ENCODE measurements at places on chromosomes 2 and 18.

GRCh38 chr2:120077896-120078295 lies 65.0 kb downstream of the EPB41L5 start:
- DNase-seq = no peak

- DNase-seq = no peak
Observed at GRCh38 chr2:85792783-85793441, 39.1 kb downstream of the ATOH8 start.

DNA sequence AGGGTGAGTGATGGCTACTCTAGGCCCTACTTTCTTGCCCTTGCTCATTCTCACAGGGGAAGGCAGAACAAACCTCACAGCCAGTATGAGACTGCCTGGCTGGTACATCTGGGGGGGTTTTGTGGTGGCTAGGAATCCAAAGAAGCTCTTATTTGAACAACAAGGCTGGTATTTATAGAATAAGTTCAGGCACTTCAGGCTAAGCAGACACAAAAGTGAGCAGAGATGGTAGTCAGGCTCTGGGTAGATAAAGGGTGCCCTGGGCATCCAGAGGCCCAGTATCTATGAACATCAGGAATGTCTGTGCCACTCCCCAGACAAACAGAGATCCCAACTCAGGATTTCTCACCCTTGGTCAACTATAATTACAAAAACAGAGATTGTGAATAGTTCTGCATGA lies 57.2 kb upstream of the RTN4 start:
- DNase-seq = no peak

DNA sequence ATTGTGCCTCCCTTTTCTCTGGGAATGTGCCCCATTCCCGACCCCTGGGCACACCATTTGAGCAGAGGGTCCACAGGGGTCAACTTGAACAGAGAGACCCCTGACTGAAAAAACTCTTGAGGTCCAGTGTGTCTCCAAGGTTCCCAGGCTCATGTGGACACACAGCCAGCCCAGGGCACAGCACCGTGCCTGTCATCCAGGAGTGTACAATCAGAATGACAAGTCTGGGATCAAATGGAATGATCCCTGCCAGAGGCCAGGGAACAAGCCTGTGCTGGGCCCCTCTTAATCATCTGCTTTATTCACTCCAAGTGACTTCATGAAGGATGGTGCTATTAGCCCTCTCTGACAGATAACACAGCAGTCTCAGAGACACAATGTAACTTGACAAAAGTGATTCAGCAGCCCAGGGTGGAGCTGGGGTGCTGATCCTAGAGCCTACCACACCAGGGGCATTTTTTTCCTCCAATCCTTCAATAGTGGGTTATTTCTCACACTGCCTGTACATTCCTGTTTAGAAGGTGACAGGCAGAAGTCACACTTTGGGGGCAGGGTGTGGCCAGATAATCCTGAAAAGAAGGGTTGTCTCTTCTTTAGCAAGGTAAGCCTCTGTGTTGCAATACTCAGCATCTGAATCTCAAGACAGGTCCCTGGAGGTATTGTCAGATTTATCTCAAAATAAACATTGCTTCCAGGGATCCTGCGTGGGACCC lies 84.0 kb upstream of the TMEM200C start:
- DNase-seq = no peak

GRCh38 chr18:73638709-73639108 lies 508.9 kb downstream of the FBXO15 start:
- DNase-seq = no peak

- peak; percentile 20 for DNase-seq
Observed at GRCh38 chr18:41096504-41096903, 858.5 kb upstream of the PIK3C3 start.

- DNase-seq = no peak
Observed at GRCh38 chr18:6145645-6146306, 250.5 kb upstream of the TMEM200C start.

DNA sequence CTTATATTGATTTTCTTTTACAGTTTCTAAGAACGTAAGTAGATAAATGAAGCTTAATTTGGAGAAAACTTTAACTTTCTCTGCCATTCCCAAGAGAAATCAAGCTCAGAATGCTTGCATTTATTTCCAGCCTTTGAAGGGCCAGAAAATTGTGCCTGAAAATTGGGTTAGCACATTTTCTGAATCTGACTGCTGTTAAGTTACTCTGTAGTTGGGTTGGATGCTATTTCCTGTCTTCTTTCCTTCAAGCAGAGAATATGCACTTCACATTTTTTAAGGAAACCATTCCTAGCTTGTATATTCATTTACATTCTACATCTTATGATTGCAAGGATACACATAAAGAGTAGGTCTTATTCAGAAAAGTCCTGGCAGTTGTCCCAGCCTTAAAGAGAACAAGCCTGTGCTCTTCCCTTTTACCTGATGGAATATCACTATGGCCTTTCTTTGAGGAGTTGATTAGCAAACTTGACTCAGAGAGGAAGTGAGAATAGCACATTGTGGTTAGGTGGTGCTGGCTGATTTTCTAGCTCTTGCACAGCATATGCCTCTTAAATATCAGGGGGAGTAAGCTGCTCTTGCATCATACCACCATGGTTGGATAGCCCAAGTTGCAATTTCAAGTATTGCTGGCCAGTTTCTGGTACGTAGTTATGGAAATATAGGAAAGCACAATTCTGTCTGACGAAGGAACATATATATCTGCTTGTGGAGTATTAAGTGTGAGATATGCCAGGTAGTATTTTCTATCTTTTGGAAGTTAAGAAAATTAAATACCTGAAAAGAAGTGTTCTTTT lies 133.7 kb downstream of the COMMD1 start:
- peak; percentile 67 for DNase-seq

DNA sequence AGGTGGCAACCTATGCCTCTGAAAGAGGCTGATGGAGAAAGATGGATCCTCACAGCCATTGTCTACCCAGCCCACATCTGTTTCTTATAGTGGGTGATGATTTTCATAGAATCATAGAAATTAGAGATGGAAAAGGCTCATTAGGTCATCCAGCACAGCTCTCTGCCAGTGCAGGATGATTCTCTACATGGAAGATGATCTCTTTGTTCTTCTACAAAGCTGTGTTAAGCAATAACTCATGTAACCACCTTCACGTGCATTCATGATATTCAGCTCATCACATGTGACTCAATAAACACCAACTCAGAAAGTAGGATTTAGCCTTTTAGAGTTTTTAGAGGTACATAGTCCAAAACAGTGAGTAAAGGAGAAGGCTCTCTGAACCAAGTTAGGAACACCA lies 539.4 kb upstream of the ID2 start:
- no peak for DNase-seq

- DNase-seq = no peak
Observed at GRCh38 chr2:104790100-104790811, 63.7 kb upstream of the POU3F3 start.

DNA sequence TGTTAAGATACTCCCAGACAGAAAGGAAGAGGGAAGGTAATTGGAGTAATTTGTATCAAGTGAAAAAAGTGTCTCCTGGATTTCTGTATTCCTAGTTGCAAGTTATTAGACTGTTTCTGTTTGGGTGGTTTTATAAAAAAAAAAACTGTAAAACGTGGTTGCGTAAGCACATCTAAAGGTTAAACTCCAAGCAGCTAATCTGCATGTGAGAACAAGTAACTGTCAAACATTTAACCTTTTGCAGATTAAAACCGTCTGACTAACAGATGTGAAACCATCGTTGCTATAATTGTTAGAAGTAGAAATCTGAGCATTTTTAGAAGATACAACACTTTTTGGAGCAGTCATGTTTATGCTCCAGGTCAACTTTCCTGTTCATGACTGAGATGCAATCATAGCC lies 72.3 kb downstream of the AFF3 start:
- DNase-seq = no peak

DNA sequence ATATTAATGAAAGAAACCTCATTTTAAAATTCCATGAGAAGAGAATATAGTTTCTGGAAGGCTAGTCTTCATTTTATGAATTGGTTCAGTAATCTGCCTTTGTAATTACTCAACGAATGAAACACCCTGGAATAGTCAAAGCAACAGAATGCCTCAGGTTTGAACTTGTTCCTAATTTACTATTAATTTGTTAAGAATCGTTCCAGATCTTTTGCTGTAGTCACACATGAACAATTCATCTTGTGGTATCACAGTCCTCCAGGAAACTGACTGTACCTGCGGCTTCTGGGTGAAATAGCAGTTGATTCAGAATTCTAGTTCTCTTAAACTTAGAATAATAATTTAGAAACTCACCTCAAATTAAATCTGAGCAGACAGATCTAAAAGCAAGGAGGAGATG lies 282.7 kb upstream of the MAP2 start:
- no peak for DNase-seq

GRCh38 chr2:129502781-129503180 lies 476.7 kb upstream of the RAB6C start:
- DNase-seq = no peak

DNA sequence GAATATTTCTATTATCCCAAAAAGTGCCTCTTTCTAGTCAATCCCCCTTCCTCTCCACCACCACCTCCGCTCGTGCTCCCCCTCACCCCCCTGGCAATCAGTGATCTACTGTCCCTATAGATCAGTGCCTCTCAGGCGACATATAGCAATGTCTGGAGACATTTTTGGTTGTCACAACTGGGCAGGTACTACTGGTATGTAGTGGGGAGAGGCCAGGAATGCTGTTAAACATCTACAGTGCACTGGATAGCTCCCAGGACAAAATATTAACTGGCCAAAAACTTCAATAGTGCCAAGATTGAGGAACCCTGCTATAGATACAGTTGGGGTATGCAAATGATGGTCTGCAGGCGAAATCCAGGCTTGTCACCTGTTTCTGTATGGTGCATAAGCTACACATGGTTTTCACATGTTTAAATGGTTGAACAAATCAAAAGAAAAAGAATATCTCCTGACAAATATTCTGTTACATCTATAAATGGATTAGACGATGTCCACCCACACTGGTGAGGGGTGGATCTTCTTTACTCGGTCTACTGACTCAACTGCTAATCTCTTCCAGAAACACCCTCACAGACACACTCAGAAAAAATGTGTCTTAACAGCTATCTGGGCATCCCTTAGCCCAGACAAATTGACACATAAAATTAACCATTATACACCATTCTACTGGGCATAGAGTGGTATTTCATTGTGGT lies 25.5 kb downstream of the DPYSL5 start:
- DNase-seq = no peak

GRCh38 chr2:175152242-175152641 lies 15.8 kb downstream of the ATF2 start:
- no peak for DNase-seq

DNA sequence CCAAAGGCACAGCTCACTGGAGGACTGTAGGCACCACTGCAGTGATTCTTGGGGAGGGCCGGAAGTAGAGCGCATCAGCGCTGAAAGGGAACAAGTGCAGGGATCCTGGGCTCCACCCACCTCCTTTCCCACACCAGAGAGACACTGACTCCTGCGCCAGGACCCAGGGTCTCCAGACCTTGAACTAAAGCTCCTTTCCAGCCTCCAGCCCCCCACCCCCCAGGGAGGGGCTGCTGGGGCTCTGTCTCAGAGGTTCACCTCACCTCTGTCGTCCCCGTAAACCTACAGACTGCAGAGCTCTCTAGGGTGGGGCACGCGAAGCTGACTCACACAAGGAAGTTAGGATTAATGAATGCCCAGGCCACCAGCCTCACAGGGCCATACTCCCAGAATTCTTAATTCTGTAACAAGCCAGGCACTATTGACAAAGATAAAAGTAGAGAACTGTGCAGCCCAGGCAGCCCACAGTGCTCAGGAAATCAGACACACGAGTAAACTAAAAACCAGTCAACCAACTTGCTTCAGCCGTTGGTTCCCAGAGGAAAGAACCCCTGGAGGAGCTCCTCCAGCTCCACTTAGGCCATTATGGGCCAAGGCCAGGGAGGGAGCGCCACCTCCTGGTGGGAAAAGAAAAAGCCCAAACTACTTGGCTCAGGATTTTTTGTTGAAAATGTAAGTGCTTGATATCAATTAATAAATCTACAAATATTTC lies 45.1 kb upstream of the ACAA2 start:
- no peak for DNase-seq

DNA sequence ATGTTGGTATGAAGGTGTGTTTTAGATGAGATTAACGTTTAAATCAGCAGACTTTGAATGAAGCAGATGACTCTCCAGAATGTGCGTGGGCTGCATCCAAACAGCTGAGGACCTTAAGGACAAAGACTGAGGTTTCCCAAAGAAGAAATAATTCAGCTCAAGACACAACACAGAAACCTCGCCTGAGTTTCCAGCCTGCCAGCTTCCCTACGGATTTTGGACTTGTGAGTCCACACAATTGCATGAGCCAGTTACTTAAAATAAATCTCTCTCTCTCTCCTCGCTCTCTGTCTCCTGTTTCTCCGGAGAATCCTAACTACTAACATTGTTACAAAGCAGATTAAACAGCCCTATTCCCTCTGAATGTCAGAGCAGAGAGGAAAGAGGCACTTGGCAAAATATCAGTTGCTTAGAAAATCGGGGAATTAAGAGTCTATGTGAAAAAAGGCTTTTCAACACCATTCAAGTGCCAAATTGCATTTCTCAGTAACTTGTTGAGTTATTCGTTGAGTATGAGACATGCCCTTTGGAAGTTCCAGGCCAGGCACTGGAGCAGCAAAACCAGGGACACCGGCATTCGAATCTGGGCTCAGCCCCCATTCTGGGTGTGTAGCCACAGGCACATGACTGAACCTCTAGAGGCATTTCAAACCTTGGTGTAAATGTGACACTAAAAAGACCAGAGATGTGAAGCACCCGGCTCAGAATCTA lies 174.6 kb upstream of the PID1 start:
- DNase-seq = peak; percentile 67

- no peak for DNase-seq
Observed at GRCh38 chr2:204863336-204863735, 318.1 kb downstream of the PARD3B start.

- DNase-seq = no peak
Observed at GRCh38 chr2:11621410-11621809, 48.6 kb downstream of the NTSR2 start.

DNA sequence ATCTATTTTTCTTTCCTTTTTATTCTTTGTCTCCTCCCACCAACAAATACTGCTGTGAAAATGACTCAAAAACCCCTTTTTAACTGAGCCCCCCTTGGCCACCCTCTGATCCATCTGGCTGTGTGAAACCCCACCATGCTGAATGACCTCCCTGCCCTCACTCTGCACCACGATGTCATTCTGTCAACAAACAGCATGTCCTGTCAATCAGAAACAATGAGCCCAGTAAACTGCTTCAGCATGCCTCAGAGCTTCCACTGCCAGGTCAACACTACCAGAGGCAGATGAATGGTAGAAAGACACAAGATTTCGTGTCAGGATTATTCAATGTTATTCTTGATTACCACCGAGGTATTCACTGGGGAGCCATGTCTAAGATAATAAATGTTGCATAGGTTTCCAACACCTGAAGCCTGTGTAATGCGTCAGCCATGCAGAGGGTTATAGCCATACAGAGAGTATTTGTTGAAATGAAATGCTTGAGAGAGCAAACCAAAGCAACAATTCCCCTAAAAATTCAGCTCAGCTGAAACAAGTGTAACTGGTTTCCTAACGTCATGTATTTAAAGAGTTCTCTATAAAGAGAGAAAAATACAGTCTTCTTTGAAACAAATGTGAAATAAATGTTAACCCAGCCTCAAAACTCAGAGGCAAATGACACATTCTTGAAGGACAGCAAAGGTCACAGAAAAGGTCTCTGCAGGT lies 76.7 kb downstream of the LRP2 start:
- DNase-seq = no peak

- DNase-seq = no peak
Observed at GRCh38 chr2:9144617-9145016, 62.0 kb upstream of the ASAP2 start.

- no peak for DNase-seq
Observed at GRCh38 chr18:9482790-9483189, 7.5 kb downstream of the RALBP1 start.

All from skeletal muscle cell (primary cell).